ENCODE measurements at places on chromosomes 16 and 17.
A peak's percentile ranks its signal among the peaks of the same experiment; 100 is the strongest.

- no peak for DNase-seq
These were observed 4.3 kb downstream of the CHTF8 start for GRCh38 chr16:69127966-69128510.

GRCh38 chr17:64781810-64782555, 119.9 kb upstream of the SMURF2 start:
- DNase-seq = peak; percentile 27

GRCh38 chr17:82424001-82424862, 5.8 kb upstream of the OGFOD3 start:
- no peak for DNase-seq

- DNase-seq = no peak
These were observed 41.3 kb downstream of the ERCC4 start for GRCh38 chr16:13961099-13961811.

- no peak for DNase-seq
These were observed 7.7 kb downstream of the CEP20 start for GRCh38 chr16:15880434-15881308.

GRCh38 chr16:14436401-14436955, 193.6 kb downstream of the PARN start:
- DNase-seq = no peak

- DNase-seq = peak; percentile 72
These were observed 114.7 kb downstream of the IRX3 start for GRCh38 chr16:54171626-54172537.

DNA sequence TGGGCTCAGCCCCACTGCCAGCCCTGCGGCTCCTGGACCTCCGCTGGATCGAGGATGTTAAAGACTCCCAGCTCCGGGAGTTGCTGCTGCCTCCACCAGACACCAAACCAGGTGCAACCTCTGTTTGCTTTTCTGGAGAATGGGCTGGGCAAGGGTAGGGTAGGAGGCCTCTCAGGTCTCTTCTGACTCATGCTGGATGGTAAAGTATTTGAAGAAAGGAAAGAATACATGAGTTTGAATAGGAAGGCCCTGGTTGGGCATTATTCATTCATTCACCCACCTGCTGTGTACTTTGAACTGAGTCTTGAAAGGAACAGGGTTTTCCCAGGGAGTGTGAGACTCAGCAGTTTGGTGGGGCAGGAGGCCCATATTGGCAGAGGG, 6.5 kb upstream of the ORAI3 start:
- no peak for DNase-seq

DNA sequence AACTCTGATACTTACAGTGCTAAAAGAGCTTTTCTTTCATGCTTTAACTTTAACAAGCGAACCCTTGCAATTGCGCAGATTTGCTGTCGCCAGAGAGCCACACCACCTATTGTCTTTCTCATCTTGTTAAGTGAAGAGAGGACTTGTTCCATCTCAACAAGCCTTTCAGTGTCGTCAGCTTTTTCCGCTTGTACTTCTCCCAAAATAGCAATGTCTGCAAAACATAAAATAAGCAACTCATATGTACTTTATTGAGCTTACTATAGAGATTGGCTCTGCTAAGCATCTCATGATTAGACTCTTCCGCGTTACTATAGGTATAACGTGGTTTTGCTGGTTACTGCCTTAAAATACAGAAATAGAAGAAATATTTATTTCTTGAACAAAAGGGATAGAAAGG, 51.9 kb downstream of the ABCA8 start:
- no peak for DNase-seq

GRCh38 chr17:9050801-9051401, 29.6 kb downstream of the NTN1 start:
- DNase-seq = no peak

GRCh38 chr17:33234233-33234632, 58.9 kb downstream of the ASIC2 start:
- no peak for DNase-seq

GRCh38 chr16:59905131-59905530, 1171.0 kb upstream of the GOT2 start:
- DNase-seq = no peak

DNA sequence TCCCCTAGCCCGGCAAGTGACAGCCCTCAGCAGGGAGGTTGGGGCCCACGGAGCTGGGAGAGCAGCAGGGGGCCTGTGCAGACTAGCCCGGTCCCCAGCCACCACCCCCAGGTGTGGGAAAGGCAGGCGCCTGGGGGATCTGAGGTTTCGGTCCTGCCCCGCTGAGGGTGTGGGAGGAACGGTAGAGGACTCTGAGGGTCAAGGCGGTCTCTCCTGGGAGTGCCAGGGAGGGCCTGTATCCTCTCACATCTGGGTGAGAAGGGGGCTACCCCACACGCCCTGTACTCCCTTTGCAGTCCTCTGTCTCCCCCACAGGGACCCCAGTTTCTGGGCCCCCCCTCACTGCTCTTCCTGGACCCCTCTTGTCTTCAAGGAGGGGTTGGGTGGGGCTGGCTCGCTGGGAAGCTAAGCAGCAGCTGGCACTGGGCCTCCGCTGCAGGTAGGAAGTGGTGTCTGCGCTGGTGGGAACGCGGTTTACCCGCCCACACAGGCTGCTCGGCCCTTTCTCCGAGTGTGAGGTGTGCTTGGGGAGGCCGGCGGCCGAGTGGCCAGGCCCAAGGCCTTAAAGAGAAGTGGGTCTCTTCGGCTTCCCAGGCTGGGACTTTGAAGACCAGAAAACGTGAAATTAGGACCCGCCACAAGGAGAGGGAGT, 15.4 kb downstream of the CD7 start:
- no peak for DNase-seq

DNA sequence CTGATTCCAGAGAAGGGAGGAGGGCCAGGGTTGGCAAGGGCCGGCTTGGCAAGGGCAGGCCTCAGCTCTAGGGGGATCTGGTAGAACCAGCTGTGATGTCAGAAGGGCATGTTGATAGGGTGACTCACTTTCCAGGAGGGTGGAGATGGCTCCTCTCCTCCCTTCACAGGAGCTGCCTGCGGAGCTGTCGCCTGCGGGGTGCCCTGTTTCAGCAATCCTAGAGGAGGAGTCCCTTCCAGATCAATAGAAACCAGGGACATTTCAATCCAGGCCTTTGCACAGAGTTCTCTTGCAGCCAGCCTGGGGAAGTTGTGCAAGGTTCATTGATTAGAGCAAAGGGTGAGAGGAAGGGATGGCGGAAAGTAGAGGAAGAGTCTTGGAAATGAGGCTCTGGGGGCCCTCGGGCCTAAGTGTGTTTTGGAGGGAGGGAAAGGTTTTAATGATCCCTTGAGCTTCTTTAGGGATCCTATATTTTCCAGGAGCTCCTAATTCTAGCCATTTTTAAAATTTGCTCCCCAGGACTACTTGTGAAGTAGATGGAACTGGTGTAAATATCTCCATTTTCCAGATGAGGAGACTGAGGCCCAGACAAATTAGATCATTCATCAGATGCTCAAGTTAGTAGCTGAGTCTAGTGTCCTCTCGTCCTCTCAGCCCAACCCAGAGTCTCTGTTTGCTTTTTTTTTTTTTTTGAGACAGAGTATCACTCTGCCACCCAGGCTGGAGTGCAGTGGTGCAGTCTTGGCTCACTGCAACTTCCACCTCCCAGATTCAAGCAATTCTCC, 24.8 kb upstream of the CSNK2A2 start:
- DNase-seq = no peak

GRCh38 chr17:68674029-68674925, 73.1 kb upstream of the FAM20A start:
- no peak for DNase-seq

GRCh38 chr16:83403761-83404160, 404.0 kb upstream of the HSBP1 start:
- no peak for DNase-seq

DNA sequence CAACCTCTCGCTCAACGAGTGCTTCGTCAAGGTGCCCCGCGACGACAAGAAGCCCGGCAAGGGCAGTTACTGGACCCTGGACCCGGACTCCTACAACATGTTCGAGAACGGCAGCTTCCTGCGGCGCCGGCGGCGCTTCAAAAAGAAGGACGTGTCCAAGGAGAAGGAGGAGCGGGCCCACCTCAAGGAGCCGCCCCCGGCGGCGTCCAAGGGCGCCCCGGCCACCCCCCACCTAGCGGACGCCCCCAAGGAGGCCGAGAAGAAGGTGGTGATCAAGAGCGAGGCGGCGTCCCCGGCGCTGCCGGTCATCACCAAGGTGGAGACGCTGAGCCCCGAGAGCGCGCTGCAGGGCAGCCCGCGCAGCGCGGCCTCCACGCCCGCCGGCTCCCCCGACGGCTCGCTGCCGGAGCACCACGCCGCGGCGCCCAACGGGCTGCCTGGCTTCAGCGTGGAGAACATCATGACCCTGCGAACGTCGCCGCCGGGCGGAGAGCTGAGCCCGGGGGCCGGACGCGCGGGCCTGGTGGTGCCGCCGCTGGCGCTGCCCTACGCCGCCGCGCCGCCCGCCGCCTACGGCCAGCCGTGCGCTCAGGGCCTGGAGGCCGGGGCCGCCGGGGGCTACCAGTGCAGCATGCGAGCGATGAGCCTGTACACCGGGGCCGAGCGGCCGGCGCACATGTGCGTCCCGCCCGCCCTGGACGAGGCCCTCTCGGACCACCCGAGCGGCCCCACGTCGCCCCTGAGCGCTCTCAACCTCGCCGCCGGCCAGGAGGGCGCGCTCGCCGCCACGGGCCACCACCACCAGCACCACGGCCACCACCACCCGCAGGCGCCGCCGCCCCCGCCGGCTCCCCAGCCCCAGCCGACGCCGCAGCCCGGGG, 1.3 kb downstream of the FOXC2 start:
- DNase-seq = no peak

GRCh38 chr17:67911059-67911782, 85.0 kb downstream of the C17orf58 start:
- DNase-seq = no peak

- DNase-seq = peak; percentile 39
These were observed 4.7 kb downstream of the PRAC1 start for GRCh38 chr17:48717367-48718226.

- no peak for DNase-seq
These were observed 9.9 kb downstream of the C17orf67 start for GRCh38 chr17:56823848-56824247.

DNA sequence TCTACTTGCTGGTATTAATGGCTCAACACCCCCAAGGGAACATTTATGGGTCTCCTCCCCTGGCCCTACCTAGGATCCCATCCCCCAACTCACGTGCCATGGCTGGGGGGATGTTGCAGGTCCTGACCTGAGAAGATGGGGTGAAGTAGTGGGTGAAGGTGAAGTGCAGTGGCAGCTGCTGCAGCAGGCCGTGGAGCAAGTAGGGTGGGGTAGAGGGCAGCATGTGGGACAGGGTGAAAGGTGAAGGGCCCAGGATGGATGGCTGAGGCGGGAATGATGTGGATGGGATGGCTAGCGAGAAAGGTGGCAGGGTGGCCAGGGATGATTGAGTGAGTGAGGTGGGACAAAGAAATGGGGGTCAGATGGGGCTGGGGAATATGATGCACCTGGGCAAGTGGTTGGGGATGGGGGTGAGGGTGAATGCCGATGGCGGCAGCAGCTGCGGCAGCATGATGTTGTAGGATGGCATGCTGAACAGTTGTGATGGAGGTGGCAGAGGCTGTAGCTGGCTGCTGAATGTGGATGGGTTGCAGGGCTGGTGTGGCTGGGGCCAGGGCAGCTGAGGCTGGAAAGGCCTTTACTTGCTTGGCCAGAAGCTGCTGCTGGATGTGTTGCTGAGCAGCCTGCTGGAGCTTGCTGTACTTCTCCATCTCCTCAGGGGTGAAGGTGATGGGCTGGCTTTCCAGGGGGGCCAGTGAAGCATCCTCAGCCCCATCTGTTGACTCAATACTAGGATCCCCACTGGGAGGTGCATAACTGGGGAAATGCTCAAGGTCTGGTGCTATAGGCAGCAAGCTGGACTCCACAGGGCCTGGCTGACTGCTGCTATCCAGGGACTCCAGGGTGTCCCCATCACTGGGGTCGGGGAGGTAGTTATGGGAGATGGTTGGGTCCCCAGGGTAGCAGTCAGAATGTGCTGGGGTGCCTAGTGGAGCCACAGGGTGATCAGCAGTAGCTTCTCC, 8.3 kb upstream of the ITGA2B start:
- no peak for DNase-seq

DNA sequence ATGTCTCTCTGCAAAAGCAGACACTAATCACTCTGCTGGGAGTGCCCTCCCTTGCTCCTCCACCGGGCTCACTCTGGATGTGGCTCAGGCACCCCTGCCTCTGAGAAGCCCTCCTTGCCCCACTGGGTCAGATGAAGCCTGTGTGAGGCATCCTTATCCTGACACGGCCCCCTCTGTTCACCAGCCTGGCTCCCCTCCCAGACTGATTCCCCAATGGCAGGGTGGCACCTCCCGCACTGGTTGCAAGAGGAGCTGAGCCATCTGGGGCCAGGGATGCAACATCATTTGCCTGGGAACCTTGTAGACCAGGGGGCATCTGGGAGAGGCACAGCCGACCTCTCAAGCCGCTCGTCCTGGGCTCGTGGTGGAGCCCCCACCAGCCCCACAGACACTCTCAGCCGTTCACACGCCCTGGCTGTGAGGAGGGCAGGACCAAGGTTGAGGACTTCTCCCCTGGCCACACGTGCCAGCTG, 6.7 kb downstream of the SMTNL2 start:
- no peak for DNase-seq

DNA sequence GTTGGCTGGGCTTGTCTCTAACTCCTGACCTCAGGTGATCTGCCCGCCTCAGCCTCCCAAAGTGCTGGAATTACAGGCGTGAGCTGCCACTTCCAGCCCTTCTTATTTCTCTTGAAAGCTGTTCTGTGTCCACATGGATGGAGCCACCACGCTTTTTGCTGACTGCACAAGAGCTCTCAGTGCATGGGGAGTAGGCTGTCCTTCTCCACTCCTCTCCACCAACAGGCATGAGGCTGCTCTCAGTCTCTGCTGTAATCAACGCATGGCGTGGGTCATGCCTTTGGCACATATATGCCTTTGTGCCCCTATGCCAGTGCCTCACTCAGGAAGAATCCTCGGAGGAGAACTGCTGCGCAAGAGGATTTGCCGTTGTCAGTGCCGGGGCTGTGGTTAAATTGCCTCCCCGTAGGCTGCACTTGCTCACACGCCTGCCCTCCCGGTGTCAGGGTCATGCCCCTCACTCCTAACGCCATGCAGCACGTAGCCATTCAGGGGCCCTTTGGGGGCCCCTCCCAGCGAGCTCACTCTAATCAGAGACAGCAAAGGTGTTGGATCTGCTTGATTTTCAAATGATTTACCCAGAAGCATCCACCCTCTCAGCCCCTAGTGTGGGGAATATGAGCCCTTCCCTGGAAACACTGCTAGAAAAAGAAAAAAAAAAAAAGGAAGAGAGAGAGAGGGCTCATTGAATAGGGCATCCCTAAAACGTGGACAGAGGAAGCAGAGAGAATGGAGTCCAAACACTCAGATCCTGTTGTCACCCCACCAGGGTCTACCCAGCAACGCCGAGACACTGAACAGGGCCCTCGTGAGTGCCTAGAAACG, 47.5 kb upstream of the ZCCHC14 start:
- peak; percentile 70 for DNase-seq

- DNase-seq = no peak
These were observed 9.0 kb upstream of the CXCL16 start for GRCh38 chr17:4748686-4749085.

- DNase-seq = no peak
These were observed 791 bp upstream of the SUPT4H1 start for GRCh38 chr17:58352596-58353388.

DNA sequence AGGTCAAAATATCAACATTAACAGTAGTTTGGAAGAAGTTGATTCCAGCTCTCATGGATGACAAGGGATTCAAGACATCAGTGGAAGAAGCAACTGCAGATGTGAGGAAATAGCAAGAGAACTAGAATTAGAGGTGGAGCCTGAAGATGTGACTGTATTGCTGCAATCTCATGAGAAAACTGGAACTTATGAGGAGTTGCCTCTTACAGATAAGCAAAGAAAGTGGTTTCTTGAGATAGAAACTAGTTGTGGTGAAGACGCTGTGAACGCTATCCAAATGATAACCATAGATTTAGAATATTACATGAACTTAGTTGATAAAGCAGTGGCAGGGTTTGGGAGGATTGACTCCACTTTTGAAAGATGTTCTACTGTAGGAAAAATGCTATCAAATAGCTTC, 67.8 kb downstream of the GOSR1 start:
- no peak for DNase-seq

All from retina (tissue), 1 donor.